RCC 7860 (cell line): ENCODE measurements at places on chromosomes 12 and 14.
A peak's percentile ranks its signal among the peaks of the same experiment; 100 is the strongest.

GRCh38 chr12:110684312-110684836 is 4.5 kb downstream of the HVCN1 start:
- DNase-seq, result no peak

DNA sequence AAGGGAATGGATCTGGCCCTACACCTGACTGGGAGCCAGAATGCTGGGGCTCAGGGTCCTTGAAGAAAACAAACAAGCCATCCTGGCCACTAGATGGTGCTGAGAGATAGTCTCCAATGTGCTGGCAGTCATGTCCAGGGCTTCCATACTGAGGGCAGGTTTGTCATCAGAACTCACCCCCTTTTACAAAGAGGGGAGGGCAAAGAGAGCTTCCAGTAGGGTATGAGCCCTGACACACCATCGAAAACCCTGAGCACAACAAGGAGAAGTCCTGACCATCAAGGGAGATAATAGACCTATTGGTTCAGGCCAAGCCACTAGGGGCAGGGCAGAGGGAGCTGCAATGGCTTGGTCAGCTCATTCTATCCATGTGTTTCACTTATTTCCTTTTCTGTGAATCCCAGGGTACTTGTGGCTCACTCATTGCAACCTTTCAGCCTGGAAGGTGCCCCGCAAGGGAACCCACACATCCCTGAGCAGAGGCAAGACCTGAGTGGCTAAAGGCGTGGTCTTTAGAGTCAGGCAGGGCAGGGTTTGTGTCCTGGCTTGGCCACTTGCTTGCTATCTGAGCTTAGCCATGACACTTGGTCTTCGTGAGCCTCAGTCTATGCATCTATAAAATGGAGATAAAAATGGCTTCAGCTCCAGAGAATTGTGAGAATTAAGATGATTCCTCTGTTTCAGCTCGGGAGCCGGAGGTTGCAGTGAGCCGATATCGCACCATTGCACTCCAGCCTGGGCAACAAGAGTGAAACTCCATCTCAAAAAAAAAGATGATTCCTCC is 6.2 kb upstream of the PLEKHH1 start:
- DNase-seq, result peak; percentile 4

DNA sequence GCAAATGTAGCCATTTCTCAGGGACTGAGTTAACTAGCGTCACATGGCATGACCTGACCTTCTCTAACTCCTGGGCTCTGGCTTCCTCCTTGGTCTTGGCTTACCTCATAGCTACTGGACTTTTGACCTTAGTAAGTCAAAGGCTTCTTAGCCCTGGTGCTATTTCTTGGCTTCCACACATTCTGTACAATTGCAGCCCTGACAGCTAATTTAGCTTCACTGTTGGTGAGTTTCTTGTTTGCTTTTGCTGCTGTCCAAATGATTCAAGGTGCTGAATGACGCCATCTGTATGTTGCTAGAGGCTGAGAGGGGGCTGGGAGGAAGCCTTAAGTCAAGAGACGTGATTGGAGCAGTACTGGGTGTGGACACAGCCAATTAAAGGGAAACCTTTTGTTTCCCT is 202.7 kb downstream of the PRKD1 start:
- no peak for DNase-seq

DNA sequence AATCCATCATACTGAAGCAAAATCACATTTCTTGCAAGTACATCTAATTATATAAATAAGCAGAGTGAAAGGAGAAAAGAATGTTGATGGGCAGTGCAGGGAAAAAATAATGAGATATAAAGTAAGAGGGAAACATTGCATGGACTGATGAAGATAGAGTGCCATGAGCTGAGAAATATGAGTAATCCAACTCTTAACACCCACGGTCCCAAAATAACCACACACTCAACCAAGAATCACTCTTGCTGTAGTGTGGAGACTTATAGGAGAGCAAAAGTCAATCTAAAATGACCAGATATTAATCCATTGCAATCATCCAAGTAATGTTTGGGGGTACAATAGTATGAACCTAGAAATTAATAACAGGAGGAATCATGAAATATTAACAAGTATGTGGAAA is 40.2 kb downstream of the MYF5 start:
- no peak for DNase-seq

DNA sequence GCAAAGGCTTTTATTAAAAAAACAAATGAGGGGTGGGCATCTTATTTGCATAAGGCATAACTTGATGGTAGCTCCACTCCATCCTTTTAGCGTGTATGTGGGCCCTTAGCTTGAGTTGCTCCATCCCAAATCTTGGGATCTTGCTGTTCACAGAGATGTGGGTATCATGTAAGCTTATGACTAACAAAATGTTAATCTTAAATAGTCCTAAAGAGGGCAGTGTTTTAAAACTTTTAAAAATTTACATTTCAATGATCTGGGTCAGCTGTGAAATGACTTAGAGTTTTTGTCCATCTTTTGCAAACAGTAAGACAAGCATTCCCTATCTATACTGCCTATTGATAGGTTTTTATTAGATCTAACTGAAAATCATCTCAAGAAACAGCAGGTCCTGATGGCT is 86.0 kb downstream of the SLCO1A2 start:
- DNase-seq, result no peak

- DNase-seq, result no peak
Observed at GRCh38 chr12:24562771-24563431, 386.0 kb downstream of the BCAT1 start.

GRCh38 chr12:21296348-21296747 is 38.4 kb downstream of the SLCO1A2 start:
- no peak for DNase-seq

GRCh38 chr12:32298917-32299316 is 100.4 kb upstream of the FGD4 start:
- DNase-seq, result no peak

- no peak for DNase-seq
Observed at GRCh38 chr12:130956009-130956408, 2.3 kb downstream of the ADGRD1 start.

DNA sequence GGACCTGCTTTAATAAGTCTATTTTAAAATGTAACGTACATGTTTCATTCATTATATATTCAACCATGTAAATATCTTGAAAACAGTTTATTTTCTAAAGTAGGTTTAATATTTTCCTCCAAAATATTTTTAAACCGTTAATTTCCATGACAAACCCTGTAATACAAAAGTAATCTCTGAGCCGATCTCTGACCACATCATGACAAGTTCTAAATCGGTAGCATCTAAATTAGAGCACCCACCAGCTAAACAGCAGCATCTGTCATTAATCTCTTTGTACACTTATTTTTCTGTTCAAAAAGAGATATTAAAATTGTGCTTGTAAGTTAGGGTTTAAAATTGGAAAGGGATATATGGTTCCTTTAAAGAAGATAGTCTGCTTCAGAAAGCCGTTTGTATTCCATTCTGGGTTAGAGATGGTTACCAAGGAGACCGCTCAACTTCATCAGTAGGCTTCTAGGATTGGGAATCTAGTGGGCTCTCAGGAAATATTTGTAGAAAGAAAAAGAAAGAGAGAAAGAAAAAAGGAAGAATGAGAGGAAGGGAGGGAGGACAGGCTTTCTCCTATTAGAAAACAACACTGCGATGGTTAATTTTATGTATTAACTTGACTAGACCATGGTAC is 232.5 kb upstream of the FOXN3 start:
- DNase-seq, result no peak

DNA sequence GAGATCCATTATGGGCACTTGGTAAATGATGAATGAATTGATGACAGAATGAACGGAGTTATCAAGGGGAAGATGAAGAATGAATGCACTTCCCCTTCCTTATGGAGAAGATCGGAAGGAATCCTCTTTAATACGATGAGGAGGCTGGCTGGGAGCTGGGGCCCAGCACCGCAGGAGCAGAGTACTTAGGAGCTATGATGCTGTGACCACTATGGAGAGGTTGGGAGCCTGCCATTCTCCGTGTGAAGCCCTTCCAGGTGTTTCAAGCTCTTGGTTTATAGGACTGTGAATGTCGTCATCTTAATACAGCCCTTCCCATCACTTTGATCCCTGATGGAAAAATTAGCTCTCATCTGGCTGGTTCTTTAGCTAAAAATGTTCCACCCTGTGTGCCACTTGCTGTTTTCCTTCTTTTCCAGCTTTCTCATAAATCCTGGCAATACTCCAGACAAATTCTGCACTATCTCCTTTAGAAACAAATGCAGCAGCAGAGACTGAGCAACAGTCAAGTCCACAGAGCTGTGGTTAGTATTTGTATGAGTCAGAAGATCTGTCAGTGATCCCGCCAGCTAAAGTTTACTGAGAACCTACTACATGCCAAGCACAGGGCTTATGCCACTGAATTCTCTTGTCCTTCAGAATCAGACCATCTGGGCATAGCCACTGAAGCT is 263.1 kb upstream of the CRY1 start:
- DNase-seq, result peak; percentile 91

- no peak for DNase-seq
Observed at GRCh38 chr12:21607701-21608100, 3.1 kb upstream of the GYS2 start.

DNA sequence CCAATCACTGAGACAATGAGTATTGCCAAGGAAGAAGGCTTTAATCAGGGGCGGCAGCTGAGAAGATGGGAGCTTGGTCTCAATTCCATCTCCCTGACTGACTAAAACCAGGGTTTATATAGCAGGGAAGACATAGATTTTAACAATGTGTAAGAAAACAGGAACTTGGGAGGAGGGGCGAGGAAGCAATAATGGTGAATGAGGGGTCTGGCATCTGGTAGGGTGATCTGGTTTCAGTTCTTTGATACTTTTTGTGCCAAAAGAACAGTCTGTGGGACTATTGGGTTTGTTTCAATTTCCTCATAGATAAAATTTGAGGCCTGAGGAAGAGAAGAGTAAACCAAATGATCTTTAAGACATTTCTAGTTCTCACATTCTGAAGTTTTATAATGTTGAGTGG is 49.2 kb downstream of the FUT8 start:
- no peak for DNase-seq

- DNase-seq, result no peak
Observed at GRCh38 chr12:69816082-69816481, 8.9 kb upstream of the MYRFL start.
